Caco-2 (cell line): ENCODE measurements at places on chromosomes 13 and 19. TPM values are rescaled to one million over a fixed set of nuclear protein-coding genes. Genes with fewer than 3 reads are reported as not detected.

GRCh38 chr19:15641901-15642491, 1.3 kb downstream of the CYP4F3 start:
- no peaks in the 10 kb centered on the region for H3K4me1 ChIP-seq
- no peaks in the 10 kb centered on the region for H3K36me3 ChIP-seq
- H3K27me3 ChIP-seq, result no peaks in the 10 kb centered on the region
- no peak overlapping the region for H3K27ac ChIP-seq
- no peak overlapping the region for H3K4me3 ChIP-seq
- DNase-seq, result no peak

ZNF134 gene
- total RNA-seq, result 6.6 and 6.8 TPM in 2 replicates

DNA sequence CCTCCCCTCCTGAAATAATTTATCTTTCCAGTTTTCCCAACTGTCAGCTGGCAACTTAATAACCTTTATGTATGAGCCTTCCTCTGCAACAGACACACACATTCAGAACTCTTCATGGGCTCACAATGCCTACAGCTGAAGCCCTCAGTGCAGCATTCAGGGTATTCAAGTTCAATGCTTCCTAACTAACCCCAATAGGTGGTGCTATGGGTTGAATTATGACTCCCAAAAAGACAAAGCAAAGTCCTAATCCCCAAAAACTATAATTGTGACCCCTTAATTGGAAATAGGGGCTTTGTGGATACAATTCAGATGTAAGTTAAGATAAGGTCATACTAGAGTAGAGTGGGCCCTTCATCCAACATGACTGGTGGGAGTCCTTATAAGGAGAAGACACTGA, 202.2 kb downstream of the SUCLA2 start:
- no peak overlapping the region for H3K27ac ChIP-seq
- no peak for DNase-seq
- no peaks in the 10 kb centered on the region for H3K4me1 ChIP-seq
- no peaks in the 10 kb centered on the region for H3K27me3 ChIP-seq

- DNase-seq, result no peak
- H3K27ac ChIP-seq, result no peak overlapping the region
- no peaks in the 10 kb centered on the region for H3K4me1 ChIP-seq
- H3K36me3 ChIP-seq, result no peaks in the 10 kb centered on the region
These were observed 1230.3 kb downstream of the DIAPH3 start for GRCh38 chr13:58933475-58933874.

DNA sequence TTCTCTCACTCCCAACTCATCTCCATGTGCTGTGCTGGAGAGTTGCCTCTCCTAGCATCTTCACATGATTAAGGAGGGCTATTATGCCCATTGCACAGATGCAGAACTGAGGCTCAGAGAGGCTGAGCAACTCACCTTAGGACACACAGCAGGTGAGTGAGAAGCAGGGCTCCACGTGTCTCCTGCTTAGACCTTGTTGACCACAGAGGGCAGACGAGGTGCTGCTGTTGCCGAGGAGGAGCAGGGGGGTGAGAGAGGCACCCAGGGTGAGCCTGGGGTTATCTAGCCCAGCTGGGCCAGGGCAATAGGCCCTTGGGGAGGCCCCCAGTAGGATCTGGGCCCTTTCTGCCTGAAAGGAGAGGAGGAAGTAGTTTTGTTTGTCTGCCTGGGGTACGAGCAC, 2.4 kb upstream of the HSH2D start:
- no peak overlapping the region for H3K27ac ChIP-seq
- H3K27me3 ChIP-seq, result no peaks in the 10 kb centered on the region
- H3K4me3 ChIP-seq, result no peak overlapping the region

DNA sequence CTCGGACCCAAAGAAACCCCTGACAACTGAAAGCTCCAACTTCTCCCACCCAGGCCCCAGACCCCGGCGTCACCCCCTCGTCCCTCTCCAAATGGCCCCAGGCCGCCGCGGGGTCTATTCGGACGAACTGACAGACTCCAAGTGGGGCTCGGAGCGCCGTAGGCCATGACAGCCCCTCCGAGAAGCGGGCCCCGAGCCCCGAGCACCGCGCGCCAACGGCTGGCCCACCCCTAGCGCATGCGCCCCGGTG, 360 bp downstream of the DDX39A start:
- peak overlapping the region; percentile 82 for H3K27ac ChIP-seq
- H3K27me3 ChIP-seq, result no peaks in the 10 kb centered on the region
- H3K36me3 ChIP-seq, result no peaks in the 10 kb centered on the region; the same call in 1 of the 2 replicates

GRCh38 chr19:38055655-38056521, 148.9 kb downstream of the SIPA1L3 start:
- DNase-seq, result no peak
- H3K4me3 ChIP-seq, result no peak overlapping the region
- no peaks in the 10 kb centered on the region; the same call in 1 of the 2 replicates for H3K36me3 ChIP-seq
- no peak overlapping the region for H3K27ac ChIP-seq
- peaks cover 10% of the 10 kb centered on the region for H3K4me1 ChIP-seq
- H3K27me3 ChIP-seq, result no peaks in the 10 kb centered on the region

LACC1 gene
- 7.2 and 11.0 TPM in 2 replicates for total RNA-seq

DNA sequence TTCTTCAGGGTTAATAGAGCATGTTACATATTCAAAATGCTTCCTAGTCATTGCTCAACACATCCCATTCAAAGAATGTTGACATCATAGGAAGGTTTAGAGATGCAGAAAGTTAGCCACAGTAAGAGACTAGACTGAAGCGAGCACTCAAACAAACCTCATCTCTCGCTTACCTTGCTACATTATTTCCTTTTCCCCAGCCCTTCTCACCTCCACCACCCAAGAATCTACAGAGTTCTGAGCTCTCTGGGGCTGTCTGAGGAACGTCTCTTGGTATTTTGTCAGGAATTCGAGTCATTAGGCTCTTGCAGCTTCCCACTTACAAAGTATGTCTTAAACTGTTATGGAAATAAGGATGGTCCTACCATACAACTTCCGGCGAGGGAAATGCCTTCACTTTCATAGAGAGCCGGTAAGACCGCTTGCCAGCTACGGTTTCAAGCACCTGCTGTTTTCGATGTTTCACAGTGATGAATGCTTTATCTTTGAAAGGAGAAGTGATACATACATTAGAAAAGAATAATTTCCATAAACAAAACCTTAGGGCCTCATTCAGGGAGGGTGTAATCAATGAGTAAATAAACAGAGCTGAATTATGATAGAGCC, 65.1 kb downstream of the FLT1 start:
- H3K36me3 ChIP-seq, result no peaks in the 10 kb centered on the region
- no peaks in the 10 kb centered on the region for H3K4me1 ChIP-seq
- no peaks in the 10 kb centered on the region; the same call in 1 of the 2 replicates for H3K27me3 ChIP-seq
- no peak overlapping the region for H3K4me3 ChIP-seq

- no peak overlapping the region for H3K4me3 ChIP-seq
- H3K4me1 ChIP-seq, result peaks cover 64% of the 10 kb centered on the region
- H3K36me3 ChIP-seq, result no peaks in the 10 kb centered on the region
- no peaks in the 10 kb centered on the region for H3K27me3 ChIP-seq
- peak overlapping the region; percentile 6 for H3K27ac ChIP-seq
These were observed 35.9 kb upstream of the MPHOSPH8 start for GRCh38 chr13:19597523-19597922.

CEACAM7 gene
- total RNA-seq, result 0.44 TPM in 1 of 2 replicates, not detected in the other

KLK8 gene
- total RNA-seq, result 1.7 TPM in 1 of 2 replicates, not detected in the other

- H3K4me3 ChIP-seq, result no peak overlapping the region
- no peak for DNase-seq
- H3K36me3 ChIP-seq, result peaks cover 2% of the 10 kb centered on the region
- no peaks in the 10 kb centered on the region for H3K4me1 ChIP-seq
- no peak overlapping the region for H3K27ac ChIP-seq
These were observed 10.3 kb upstream of the ZNF83 start for GRCh38 chr19:52648336-52649016.

DNA sequence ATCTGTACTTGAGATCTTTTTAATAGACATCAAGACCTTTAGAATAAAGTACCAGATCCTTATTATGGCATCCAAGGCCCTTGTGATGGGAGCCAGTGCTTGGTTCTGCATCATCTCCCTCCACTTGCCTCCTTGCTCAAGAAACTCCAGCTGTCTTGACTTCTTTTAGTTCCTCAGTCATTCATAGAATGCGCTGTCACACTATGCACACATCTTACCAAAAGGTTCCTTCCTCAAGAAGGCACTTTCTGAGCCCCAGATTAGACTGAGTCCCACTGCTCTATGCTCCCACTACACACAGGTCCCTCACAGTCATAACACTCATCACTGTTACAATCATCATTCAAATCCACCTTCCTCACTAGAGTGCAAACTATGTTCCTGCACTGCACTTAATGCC, 57.8 kb upstream of the ITM2B start:
- H3K4me1 ChIP-seq, result no peaks in the 10 kb centered on the region
- no peak for DNase-seq
- no peak overlapping the region for H3K4me3 ChIP-seq
- no peaks in the 10 kb centered on the region for H3K36me3 ChIP-seq

DNA sequence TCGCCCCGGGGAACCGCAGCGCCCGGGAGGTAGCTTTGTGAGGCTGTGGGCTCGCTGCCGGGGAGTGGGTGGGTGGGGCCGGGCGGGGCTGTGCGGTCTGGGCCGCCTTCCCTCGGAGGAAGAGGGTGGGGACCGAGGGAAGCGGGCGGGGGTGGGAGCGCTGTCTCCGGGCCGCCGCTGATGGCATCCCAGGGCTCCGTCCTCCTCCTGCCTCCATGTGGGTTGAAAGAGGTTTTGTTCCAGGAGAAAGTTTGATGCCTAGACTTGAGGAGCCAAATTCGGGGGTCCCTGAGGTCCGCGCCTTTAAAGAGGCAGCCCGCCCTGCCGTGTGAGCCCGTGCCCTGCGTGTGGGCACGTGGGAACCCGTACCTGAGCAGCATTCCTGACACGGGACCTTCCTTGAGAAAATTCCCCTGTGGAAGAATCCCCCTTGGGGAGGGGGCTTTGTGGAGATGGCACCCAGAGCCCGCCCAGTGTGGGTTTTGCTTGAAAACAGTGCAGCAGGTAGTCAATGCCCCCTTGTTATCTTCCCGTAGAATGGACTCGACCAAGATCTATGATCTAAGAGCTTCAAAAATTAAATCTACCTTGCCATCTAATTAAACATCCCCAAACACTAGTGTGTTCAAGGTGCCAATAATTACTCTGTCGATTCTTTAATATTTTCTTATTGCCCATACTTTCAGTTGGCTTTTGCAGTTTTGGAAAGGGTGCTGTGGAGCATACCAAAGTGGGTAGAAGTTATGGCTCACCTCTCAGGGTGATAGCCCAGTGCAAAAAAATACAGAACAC, 107.8 kb downstream of the RXFP2 start:
- no peak overlapping the region for H3K27ac ChIP-seq
- no peaks in the 10 kb centered on the region for H3K36me3 ChIP-seq
- peaks cover 6% of the 10 kb centered on the region; the same call in 1 of the 2 replicates for H3K27me3 ChIP-seq
- no peak for DNase-seq
- H3K4me3 ChIP-seq, result peak overlapping the region; percentile 54

DNA sequence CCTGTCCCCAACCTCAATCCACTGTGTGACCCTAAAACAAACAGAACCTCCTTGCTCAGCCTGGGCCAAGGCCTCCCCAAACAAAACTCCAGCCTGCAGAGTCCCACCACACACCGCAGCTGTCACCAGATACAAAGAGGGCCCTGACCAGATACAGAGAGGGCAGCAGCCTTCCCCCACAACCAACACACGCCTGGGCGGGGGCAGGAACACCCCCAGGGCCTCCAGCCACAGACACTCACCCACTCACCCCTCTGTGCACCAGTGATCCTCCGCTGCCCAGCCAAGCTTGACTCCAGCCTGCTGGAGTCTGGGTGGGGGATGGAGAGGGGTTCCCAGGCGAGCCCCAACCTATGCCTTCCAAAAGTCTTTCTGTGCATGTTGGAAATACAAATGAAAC, 5.9 kb upstream of the CIRBP start:
- peak overlapping the region; percentile 98 for H3K27ac ChIP-seq
- H3K27me3 ChIP-seq, result no peaks in the 10 kb centered on the region
- no peak overlapping the region for H3K4me3 ChIP-seq
- no peaks in the 10 kb centered on the region for H3K36me3 ChIP-seq

DMKN gene
- total RNA-seq, result 341 and 354 TPM in 2 replicates

BRCA2 gene
- total RNA-seq, result 29.8 and 32.5 TPM in 2 replicates

CACNG6 gene
- 1.4 and 1.6 TPM in 2 replicates for total RNA-seq

A1BG gene
- 1.6 and 2.8 TPM in 2 replicates for total RNA-seq

- H3K27ac ChIP-seq, result no peak overlapping the region
- H3K36me3 ChIP-seq, result no peaks in the 10 kb centered on the region
- H3K4me3 ChIP-seq, result no peak overlapping the region
- no peaks in the 10 kb centered on the region for H3K27me3 ChIP-seq
- no peaks in the 10 kb centered on the region for H3K4me1 ChIP-seq
These were observed 173.9 kb downstream of the ZIC5 start for GRCh38 chr13:99797691-99798090.

GRCh38 chr13:66113882-66114526, 1116.1 kb downstream of the PCDH9 start:
- H3K4me3 ChIP-seq, result no peak overlapping the region
- H3K36me3 ChIP-seq, result no peaks in the 10 kb centered on the region
- H3K4me1 ChIP-seq, result no peaks in the 10 kb centered on the region
- H3K27me3 ChIP-seq, result no peaks in the 10 kb centered on the region; the same call in 1 of the 2 replicates
- DNase-seq, result no peak

DNA sequence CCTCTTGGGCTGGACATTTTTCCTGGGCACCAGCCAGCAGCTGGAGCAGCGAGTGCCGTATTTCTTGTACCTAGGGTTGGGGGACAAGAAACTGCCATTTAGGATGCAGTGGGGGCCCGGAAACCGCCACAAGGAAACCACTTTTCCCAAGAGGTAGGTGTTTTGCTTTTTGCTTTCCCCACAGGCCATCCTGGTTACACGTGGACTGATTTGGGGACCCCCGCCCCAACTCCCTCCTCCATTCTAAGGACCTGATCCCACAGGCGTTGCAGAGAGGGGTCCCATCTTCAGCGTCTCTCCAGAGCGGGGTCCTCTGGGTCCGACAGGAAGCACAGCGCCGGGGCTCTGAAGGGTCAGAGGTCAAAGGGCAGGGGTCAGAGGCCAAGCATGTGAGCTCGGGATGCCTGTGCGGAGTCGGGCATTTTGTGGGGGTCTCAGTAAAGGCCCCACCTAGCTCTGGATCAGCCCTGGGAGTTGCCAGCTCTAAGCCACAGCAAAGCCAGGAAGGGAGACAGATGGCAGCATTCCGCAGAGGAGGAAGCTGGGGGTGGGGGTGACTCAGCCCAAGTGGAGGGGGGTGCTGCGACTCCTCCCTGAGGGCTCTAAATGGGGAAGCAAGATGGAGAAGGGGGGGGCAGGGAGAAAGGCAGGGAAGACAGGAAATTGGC, 4.3 kb downstream of the ZGLP1 start:
- DNase-seq, result no peak
- no peaks in the 10 kb centered on the region for H3K27me3 ChIP-seq
- H3K36me3 ChIP-seq, result no peaks in the 10 kb centered on the region
- H3K4me3 ChIP-seq, result no peak overlapping the region
- no peak overlapping the region for H3K27ac ChIP-seq

- no peak for DNase-seq
- no peaks in the 10 kb centered on the region for H3K27me3 ChIP-seq
- H3K27ac ChIP-seq, result no peak overlapping the region
- no peaks in the 10 kb centered on the region; the same call in 1 of the 2 replicates for H3K36me3 ChIP-seq
These were observed 2190.3 kb upstream of the PCDH20 start for GRCh38 chr13:63605962-63606361.

CARS2 gene
- 63.1 and 68.4 TPM in 2 replicates for total RNA-seq

CLEC11A gene
- 0.51 and 1.1 TPM in 2 replicates for total RNA-seq

- no peak for DNase-seq
- H3K27ac ChIP-seq, result no peak overlapping the region
- no peaks in the 10 kb centered on the region for H3K4me1 ChIP-seq
- no peaks in the 10 kb centered on the region for H3K36me3 ChIP-seq
- no peaks in the 10 kb centered on the region for H3K27me3 ChIP-seq
- H3K4me3 ChIP-seq, result no peak overlapping the region
These were observed 412.5 kb upstream of the PCDH9 start for GRCh38 chr13:67642657-67643056.

GRCh38 chr13:64912141-64912540, 2318.0 kb downstream of the PCDH9 start:
- H3K27me3 ChIP-seq, result no peaks in the 10 kb centered on the region
- H3K4me1 ChIP-seq, result peaks cover 4% of the 10 kb centered on the region; the same call in 1 of the 2 replicates
- DNase-seq, result no peak
- no peaks in the 10 kb centered on the region for H3K36me3 ChIP-seq
- no peak overlapping the region for H3K27ac ChIP-seq
